NCI-H526 (cell line): ENCODE measurements at places on chromosomes 2 and 18.

DNA sequence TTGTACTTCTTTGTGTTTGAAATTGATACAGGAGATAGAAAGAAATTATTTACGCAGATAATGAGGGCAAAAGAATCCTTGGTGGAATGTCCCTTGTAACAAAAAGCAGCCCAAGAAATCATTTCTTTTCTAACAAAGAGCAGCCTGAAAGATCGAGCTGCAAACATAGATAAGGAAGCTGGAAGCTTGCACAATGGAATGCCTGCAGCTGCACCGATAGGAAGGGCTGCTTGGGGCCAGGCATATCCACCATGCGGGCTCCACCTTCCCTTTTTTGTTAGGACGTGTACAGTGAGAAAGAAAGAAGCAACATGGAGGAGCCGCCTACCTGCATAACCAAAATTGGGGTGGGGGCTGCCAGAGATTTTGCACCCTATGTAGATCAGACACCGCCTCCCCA, 568.7 kb downstream of the METTL4 start:
- DNase-seq, result no peak

DNA sequence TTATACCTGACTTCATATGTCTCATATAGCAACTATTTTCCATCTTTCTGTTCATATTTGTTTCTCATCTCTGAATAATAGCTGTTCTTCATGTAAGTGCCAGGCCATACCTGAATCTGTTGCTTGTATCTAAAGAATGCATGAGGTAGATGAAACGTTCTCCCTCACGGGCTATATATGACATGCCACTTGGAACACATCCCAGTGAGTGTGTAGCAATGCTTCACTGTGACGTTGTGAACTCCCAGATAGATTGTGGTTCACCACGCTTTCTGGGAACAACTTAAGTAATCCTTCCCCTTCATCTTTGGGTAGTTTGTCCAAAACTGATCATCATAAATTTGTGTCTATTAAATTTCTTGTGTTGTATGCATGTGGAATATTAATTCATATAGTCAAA, 60.1 kb downstream of the RDH14 start:
- DNase-seq, result no peak

GRCh38 chr18:44726059-44726421, 45.4 kb downstream of the SETBP1 start:
- no peak for DNase-seq

DNA sequence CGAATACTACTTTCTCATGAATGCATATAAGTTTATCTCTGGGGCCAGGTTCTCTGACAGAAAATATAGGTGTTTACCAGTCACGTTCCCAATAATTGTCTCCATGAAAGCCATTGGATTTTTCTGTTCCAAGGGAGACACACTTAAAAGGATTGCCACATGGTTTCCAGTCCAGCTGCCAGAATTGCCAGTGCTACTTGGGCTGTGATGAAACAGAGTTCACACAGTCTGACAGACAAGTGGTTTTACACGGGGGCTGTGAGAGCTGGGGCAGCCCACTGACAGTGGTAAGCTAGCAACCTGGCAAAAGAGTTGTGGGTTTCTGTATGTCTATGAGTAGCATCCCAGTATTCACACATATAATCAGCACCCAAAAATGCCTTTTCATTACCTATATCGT, 27.7 kb upstream of the ATRAID start:
- DNase-seq, result no peak

- DNase-seq, result no peak
Measured at GRCh38 chr2:176514276-176514675, 245.0 kb downstream of the MTX2 start.

- DNase-seq, result peak; percentile 46
Measured at GRCh38 chr2:30208453-30208852, 22.9 kb upstream of the LBH start.

- DNase-seq, result no peak
Measured at GRCh38 chr18:25798046-25798445, 292.4 kb downstream of the SS18 start.

DNA sequence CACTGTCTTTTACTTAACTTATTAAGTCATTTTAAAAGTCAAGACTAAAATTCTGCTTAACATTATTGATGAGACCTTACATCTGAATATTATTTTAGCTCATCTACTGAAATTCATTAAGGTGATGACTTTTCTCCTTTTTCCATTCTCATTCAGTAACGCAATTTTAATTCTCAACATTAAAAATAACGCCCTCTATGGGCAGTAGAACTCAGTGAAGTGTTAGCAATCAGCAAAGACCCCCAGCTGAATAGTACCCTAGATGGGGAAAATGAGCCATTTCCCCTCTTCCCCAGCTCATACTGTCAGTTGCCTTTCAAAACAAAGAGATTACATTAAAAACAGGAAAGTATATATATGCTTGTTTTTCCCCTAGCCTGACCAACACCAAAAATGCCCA, 203.3 kb downstream of the NR4A2 start:
- DNase-seq, result no peak

- DNase-seq, result no peak
Measured at GRCh38 chr2:169018390-169018789, 12.7 kb downstream of the ABCB11 start.

GRCh38 chr18:9708057-9708433, at the start of gene RAB31:
Gene RAB31, plus strand, starts transcription at chr18:9708301. Its CDS starts 105 bp downstream, at chr18:9708406.
- DNase-seq, result peak; percentile 44

DNA sequence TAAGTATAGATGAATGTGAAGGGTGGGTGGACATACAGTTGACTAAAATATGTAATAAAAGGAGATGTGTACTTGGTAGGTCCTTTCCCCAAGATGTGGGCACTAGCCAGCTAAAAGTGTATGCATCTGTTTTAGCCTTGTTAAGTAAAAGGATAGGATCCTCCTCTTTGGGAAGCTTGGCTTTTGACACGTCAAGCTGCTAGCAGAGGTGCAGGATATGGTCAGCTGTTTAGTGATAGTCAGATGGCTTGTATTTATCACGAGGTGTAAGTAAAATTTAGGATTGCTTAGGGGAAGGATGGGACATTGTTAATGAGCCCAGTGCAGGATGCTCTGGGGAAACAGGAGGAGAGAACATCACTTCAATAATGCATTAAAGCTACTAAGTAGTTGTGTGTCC, 1.5 kb downstream of the MFSD6 start:
- peak; percentile 39 for DNase-seq

- DNase-seq, result no peak
Measured at GRCh38 chr2:35255826-35256225, 1099.8 kb upstream of the CRIM1 start.

DNA sequence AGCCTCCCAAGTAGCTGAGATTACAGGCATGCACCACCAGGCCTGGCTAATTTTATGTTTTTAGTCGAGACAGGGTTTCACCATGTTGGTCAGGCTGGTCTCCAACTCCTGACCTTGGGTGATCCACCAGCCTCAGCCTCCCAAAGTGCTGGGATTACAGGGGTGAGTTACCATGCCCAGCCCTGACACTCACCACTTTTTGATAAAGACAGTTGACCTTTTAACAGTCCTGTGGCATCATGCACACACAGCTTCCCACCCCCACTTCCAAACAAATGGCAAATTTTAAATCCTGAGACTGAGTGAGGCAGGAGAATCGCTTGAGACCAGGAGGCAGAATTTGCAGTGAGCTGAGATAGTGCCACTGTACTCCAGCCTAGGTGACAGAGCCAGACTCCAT, 6.2 kb upstream of the DNAJB2 start:
- no peak for DNase-seq
